ENCODE measurements at places on chromosomes 16 and 17.

DNA sequence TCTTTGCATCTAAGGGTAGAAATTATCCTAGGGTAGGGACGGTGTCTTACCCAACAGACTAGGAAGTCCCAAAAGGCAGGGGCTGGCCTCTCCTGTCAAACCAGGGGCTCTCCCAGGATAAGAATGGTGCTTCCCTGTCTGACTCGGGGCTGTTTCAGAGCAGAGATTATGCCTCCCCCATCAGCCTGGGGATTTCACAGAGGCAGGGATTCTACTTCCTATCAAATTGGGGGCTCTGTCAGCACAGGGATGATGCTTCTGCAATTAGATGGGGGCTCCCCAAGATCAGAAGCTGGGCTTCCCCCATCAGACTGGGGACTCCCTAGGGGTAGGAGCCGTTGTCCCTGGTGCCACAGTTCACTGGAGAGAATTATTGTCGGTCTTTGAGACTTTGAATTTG is 2.3 kb downstream of the NXPH3 start:
- no peak for DNase-seq

DNA sequence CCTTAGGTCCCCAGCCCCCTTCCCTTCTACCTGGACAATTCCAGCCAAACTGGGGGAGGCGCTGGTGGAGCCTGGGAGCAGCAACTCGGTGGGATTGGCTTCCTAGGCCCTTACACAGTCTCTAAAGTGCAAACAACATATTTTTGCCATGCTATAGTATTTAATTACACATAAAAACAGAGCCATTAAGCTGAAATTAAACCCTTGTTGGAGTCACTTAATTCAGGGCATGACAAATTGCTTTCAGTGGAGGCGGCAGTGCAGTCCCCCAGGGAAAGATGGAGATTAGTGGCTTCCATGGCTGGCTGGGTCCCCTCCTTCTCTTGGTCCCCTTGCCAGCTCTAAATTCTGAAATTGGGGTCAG is 17.3 kb downstream of the IGFBP4 start:
- DNase-seq: no peak

- DNase-seq: no peak
Measured at GRCh38 chr17:22411185-22411784, 719.0 kb downstream of the KCNJ18 start.

DNA sequence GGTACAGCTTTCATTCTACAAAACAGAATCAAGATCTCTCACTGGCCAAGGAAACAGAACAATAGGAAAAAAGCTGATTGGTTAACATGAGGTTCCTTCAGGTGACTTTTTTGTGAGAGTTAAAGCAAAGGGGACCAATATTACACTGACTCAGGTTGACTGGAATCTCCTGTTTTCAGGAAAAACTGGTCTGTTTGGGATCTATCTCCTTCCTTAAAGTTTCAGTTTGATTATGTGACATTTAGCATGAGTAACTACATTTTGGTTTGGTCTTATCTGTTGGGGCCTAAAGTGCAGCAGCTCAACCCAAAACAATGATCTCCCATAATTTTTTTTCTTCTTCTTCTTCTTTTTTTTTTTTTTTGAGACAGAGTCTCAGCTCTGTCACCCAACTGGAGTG is 9.7 kb downstream of the NUPR1 start:
- DNase-seq: no peak

DNA sequence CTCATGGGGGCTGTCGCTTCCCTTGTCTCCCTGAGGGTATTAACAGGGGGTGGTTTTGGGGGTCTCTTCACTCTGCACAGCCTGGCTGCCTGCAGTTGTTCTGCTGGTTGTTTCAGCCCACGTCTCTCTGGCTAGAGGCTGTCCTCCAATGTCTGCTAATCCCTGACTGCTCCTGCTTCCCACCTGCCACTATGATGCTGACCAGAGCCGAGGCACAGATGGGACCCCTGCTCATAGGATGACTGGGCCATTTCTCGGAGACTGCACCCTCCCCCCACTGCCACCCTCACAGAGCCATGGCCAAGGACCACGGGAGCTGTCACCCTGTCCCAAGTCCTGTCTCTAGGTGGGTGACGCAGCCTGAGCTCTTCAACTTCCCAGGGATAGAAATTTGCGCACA is 1.6 kb upstream of the ACSF3 start:
- no peak for DNase-seq

- DNase-seq: no peak
Measured at GRCh38 chr17:7233701-7234082, 625 bp downstream of the DVL2 start.

DNA sequence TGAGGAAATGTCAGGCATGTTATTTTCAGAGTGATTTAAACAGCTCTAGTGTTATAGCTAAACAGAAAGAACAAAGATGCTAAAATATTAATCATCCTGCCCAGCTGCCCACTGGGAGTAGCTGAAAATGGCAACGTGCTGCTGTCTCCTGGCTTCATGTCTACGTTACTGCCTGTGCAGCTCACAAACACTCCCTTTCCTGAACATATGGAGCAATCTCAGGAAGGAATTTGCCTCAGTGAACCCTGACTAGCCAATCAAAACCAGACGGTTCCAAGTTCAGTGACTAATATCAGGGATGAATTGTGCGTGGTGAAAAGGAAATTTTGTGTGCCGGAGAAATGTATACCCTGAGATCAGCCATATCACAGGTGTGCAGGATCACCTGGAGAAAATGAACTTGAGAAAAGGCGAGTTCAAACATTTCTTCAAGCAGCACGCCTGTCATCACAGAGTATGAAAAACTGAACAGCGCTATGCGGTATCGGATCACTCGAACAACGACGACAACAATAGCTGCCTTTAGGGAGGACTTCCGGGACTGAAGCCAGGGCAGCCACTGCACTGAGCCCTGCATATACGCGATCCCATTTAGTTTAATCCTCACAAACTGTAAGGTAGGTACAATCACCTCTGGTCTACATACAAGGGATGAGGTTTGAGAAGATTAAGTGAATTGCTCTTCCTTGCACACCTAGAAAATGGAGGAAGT is 110.3 kb downstream of the STX8 start:
- no peak for DNase-seq

- DNase-seq: no peak
Measured at GRCh38 chr17:9830711-9831110, 5.0 kb downstream of the GLP2R start.

DNA sequence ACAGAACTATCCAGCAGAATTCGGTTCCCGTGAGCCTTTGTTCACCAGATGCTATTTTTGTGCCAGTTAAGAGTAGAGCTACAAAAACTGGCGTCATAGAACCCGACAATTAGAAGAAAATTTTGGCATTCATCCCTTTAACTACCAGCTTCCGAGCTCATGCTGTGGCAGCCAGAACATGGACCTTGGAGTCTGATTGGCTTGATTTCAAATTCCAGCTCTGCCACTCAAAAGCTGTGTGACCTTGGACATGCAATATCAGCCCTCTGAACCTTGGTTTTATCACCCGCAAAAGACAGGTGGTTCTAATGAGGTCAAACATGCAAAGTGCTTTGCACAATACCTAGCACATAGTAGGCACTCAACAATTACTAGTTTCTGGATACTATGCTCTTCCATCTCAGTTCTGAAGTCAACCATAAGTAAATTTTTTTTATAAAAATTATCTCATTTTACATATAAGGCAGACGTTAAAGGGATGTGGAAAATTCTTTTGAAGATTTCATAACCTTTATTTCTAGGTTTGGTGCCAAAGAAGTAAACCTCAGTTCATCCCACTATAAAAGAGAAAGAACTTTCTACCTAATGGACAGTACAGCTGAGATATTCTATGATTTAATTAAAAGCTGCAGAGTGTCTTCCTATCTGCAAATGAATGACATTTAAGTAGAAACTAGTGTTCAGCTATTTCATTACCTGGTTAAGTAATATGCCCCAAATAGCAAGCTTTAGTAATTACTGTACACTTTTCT is 331.5 kb downstream of the HAPSTR1 start:
- DNase-seq: no peak

DNA sequence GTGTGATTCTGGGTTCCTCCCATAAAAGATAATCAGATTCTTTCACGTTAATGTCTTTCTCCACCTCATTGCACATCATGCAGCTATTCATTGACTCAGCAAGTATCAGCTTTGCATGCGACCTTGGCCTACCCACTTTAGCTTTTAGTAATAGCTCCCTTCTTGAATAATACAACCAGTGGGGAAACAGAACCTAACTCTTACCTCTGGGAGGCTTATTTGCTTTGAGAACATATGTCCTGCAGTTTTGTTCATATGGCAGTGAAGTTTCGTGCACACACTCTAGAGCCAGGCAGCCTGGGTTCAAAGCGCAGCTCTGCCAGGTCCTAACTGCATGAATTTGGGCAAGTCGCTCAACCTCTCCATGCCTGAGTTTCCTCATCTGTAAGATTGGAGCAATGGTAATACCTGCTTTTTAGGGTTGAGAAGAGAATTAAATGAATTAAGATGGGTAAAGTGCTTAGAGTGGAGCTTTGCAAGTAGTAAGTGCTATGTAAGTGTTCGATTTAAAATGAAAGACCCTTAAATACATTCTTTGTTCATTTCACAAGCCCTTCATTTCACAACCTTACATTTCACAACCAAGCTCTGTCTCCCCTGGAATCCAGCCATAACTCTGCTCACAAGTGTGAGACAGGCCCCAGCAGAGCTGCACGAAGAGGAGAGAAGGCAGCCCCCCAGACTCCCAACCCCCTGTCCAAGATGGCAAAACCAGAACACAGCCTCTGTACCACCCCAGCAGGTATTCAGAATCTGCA is 29.3 kb downstream of the MAPT start:
- DNase-seq: no peak

- DNase-seq: no peak
Measured at GRCh38 chr17:55709984-55710383, 12.7 kb downstream of the TMEM100 start.

- DNase-seq: no peak
Measured at GRCh38 chr17:34090593-34090992, 164.5 kb upstream of the CCL2 start.

- DNase-seq: no peak
Measured at GRCh38 chr17:42702446-42702845, 20.1 kb downstream of the CNTNAP1 start.

DNA sequence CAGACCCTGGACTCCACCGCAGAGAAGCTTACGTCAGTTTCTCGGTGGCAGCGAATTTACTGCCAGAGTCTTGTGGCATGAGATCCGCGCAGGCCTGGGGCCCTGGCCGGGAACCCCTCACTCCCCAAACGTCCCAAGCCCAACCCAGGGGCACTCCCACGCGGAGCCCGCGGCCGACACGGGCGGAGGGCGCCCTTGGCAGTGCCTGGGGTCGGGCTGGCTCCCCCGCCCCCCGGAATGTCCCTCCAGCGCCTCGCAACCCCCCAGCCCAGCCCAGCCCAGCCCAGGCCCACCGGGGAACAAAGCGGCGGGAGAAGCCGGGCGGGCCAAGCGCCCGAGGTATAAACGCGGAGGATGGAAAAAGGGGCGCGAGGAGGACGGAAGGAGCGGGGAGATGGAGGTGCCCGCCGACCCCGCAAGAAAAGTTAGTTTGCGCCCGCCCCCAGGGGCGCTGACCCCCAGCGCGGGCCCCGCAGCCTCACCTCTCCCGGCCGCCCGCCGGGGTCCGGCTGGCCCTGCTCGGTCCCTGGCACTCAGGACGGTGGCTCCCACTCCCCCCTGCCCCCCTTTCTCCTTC is 330 bp downstream of the CASKIN2 start:
- peak; percentile 24 for DNase-seq

DNA sequence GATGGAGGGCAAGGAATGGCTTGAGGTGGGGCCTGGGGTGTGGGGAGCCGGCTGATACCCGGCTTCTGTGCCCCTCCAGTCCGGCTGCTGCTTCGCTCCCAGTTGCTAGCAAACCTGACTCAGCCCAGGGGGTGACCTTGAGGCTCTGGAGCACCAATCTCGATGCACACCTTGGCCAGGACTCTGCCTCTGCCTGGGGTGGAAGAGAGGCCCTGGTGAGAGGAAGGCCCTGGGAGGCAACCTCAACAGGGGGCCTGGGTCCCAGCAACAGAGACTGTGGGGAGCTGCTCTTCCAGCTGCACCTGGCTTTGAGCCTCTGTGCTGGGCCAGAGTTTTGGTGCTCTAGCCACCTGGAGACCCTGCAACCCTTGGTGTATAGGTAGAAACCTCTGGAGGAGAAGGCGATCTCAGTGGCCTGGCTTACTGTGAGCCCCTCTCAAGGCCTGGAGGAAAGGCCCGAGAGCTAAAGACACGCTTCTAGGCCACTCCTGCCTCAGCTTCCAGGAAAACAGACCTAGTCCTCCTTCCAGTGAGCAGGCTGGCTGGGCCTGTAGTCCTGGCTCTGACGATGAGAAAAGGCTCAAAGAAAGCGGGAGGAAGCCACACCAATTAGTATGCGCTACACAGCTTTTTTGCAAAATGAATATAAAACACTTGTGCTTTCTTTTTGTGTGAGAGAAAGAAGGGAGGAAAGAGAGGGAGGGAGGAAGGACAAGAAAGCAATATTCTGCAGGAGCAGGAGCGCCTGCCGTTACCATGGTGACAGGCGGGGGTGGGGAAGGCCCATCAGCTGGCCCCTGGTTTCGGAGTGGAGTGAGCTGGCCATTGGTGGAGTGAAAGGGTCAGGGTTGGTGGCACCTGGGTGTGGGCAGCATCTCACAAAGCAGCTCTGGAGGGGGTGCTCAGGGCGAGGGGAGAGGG is 51.0 kb downstream of the VAC14 start:
- peak; percentile 31 for DNase-seq

GRCh38 chr17:50259477-50260324 is 14.6 kb upstream of the TMEM92 start:
- DNase-seq: no peak
